ENCODE measurements at places on chromosomes 13 and 19.

- DNase-seq: no peak
Observed at GRCh38 chr19:33947265-33947964, 150.7 kb downstream of the KCTD15 start.

GRCh38 chr13:34719060-34719875, 222.8 kb upstream of the NBEA start:
- no peak for DNase-seq

DNA sequence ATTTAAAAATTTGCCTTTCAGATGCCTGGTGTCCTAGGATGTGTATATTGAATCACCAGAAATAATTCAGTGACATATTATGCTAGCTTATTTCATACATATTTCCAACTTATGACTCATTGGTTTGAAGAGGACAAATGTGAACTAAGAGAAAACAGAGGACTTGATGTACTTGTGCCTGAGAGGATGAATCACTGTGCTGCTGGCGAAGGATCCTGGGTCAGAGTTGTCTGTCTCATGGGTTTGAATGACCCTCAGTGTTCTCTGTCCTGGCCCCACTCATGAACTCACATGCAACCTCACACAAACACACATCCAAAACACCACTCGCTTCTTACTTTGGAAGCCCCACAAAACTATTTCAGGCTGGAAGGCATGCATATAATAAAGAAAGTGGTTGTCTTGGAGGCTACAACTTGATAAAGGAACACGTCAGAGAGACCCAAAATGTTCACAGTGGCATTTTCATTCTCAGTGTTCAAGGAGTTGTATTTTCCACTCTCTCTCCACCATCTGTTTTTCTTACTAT, 129.0 kb upstream of the SPRY2 start:
- DNase-seq: no peak

DNA sequence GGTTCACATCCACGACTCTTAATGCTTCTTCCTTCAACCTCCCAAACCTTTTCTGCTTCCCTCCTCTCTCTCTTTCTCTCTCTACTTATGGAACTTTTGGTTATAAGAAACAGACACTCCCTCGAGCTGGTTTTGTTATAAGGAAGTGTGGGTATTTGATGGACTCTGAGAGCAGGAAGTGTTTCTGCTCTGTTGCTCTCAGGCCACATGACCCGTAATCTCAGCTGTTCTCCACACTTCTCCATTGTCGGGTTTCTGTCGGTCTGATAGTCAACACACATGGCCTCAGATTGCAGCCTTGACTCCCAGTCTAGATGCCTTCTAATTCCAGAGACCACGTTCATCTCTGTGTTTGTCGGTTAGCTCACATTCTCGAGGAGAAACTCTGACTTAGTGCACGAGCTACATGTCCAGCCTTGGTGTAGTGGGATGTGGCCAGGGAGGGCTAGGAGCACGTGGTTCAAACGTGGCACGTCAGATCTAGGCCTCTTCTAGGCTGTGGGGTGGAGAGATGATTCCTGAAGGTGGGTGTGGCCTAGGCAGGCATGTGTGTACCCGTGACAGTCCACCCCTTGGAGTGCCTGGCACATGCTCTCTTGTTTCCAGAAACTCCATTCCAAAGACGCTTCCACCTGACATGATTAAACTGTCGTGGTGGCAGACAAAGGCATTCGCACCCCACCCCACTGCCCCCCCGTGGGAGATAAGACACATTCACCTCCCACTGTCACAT, 26.3 kb downstream of the CNFN start:
- no peak for DNase-seq

- no peak for DNase-seq
Observed at GRCh38 chr13:60538566-60538965, 141.5 kb downstream of the TDRD3 start.

- DNase-seq: peak; percentile 58
Observed at GRCh38 chr19:46000491-46001246, 5.4 kb downstream of the CCDC61 start.

DNA sequence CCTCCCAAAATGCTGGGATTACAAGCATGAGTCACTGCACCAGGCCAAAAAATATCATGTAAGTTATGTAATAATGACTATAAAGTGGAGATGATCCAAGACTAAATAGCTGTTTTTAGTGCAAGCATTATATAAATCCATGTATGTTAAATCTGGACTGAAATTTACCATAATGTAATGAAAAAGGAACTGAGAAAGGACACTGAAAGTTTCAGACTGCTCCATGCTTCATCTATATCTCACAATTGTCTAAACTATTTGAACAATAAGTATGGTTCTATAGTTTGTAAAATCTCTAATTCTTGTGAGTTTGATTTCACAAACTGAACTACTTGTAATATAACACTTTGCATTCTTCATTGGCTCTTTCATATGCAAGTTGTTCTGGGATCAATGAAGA, 2299.5 kb downstream of the PCDH9 start:
- no peak for DNase-seq

Measured in DMS79 treated with DMSO at 0.1 percent for 48 hours (cell line).